ENCODE measurements at places on chromosomes 1 and 21. TPM values are rescaled to one million over a fixed set of nuclear protein-coding genes. Genes with fewer than 3 reads are reported as not detected.
A peak's percentile ranks its signal among the peaks of the same experiment; 100 is the strongest.

DNA sequence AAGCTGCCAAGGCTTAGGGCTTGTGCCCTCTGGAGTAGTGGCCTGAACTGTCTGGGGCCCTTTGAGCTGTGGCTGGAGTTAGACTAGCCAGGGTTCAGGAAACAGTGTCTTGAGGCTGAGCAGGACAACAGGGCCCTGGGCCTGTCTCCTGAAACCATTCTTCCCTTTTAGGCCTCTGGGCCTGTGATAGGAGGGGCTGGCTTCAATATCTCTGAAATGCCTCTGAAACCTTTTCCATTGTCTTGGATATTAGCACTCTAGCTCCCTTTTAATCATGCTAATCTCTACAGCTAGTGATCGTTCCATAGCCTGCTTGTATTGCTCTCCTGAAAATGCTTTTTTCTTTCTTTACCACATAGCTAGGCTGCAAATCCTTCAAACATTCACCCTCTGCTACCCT, 135.3 kb downstream of the ADGRL4 start:
- H3K36me3 ChIP-seq, result no peaks in the 10 kb centered on the region
- H3K27ac ChIP-seq, result no peak overlapping the region
- H3K27me3 ChIP-seq, result no peaks in the 10 kb centered on the region
- no peak for DNase-seq
- H3K4me1 ChIP-seq, result no peaks in the 10 kb centered on the region
- H3K4me3 ChIP-seq, result no peak overlapping the region

The CD52 gene
- total RNA-seq, result 1,528 TPM

DNA sequence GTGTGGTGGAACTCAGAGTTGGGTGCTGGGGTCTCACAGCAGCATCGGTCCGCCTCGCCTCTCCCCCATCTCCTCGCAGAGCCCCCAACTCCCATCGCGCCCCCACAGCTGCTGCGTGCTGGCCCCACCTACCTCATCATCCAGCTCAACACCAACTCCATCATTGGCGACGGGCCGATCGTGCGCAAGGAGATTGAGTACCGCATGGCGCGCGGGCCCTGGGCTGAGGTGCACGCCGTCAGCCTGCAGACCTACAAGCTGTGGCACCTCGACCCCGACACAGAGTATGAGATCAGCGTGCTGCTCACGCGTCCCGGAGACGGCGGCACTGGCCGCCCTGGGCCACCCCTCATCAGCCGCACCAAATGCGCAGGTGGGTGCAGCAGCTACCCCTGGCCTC, 24.2 kb downstream of the PTPRU start:
- H3K27me3 ChIP-seq, result peaks cover 15% of the 10 kb centered on the region
- no peak overlapping the region for H3K27ac ChIP-seq
- H3K36me3 ChIP-seq, result no peaks in the 10 kb centered on the region
- no peak overlapping the region for H3K4me3 ChIP-seq
- DNase-seq, result no peak

DNA sequence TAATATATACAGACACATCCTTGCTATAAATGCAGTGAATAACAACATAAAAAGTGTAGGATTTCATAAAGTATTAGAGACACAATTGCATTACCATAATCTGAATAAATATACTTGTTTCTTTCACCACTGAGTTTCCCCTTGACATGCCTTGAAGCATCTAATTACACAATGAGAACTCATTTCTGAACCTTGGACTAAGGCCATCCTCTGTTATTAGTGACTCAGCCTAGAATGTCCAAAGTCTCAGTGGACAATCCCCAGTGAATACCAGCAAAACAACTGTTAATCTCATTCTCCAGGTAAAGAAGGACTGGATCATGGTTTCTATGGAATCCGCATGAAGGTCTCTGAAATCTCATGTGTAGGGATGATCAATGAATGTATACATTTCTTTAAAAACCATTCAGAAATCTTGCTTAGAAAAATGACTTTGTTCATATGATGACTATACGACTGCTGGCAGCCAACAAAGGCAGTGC, at the start of gene OR2L5:
TSS of gene OR2L5 (plus strand) at position 432 of the 482 bp plus-strand sequence. CDS start 8,288 bp downstream, outside the sequence.
- no peaks in the 10 kb centered on the region for H3K27me3 ChIP-seq
- no peak within 1 kb of the TSS for H3K4me3 ChIP-seq
- no peak for DNase-seq

DNA sequence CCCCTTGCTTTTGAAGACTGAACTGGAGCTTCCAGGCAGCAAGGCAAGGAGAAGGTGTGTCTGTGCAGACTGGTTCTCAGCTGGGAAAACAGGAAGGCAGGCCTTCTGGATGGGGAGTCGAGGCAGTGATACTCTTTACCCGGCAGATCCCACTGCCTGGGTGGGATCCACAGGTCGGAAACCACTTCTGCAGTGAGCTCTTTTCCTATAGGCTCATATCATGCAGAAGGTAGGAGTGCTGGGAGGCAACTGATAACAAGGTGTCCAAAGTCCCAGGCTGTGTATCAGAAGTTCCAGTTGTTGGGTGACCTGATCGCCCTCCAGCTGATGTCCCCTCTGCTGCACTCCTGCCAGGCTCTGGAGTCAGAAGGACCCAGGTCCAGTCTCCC, 17.1 kb downstream of the ACOT11 start:
- DNase-seq, result no peak
- no peaks in the 10 kb centered on the region for H3K27me3 ChIP-seq
- no peak overlapping the region for H3K4me3 ChIP-seq

The DISP3 gene
- total RNA-seq, result 1.2 TPM

- no peak overlapping the region for H3K27ac ChIP-seq
- no peak for DNase-seq
- no peaks in the 10 kb centered on the region for H3K27me3 ChIP-seq
- no peaks in the 10 kb centered on the region for H3K4me1 ChIP-seq
- no peak overlapping the region for H3K4me3 ChIP-seq
Measured at GRCh38 chr1:160549665-160550006, 26.6 kb upstream of the SLAMF6 start.

DNA sequence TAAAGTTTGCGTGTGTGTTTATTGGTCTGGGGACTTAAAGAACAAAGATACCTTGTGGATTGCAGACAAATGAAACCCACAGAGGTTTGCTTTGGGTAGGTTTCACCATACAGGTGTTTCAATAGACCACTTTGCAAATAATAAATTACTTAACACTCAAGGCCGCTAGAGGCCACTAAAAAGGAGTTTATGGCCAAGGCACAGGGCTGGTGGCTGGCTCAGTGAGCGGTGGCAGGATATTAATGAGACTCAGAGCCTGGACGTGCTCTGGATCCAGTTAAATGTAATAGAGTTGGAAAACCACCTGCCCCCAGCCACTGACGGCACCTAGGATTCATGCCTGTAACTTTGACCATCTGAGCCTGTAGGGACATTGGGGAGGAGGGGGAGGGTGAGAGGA, 44.5 kb downstream of the LRRC38 start:
- DNase-seq, result no peak
- no peak overlapping the region for H3K4me3 ChIP-seq
- no peak overlapping the region for H3K27ac ChIP-seq

GRCh38 chr1:192793983-192794767, 14.7 kb upstream of the RGS2 start:
- H3K27ac ChIP-seq, result no peak overlapping the region
- no peak for DNase-seq
- no peaks in the 10 kb centered on the region for H3K27me3 ChIP-seq
- H3K36me3 ChIP-seq, result no peaks in the 10 kb centered on the region

DNA sequence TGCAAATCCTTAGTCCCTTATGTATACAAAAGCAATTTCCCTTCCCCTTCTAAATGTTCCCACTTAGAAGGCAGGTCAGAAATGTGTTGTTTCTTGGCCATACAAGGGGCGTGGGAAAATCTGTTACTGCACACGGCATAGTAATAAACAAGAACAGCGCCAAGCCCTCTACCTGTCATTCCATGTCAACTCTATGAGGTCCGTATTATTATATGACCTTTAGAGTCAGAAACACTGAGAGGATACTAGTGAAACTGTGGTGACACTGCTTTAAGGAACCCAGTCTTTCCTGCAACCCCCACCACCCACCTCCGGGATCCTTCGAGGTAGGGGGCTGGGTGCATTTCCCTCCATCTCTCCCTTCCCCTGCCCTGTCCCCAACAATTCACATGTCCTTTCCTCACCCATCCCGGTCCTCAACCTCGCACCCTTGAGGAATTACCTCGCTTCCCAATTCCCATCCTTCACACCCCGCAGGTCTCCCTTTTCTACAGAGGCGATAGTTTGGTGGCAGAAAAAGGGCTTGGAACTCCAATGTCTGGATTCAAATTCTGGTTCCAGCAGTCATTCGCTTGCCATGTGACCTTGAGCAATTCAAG, 647 bp downstream of the SDHB start:
- peaks cover 19% of the 10 kb centered on the region for H3K36me3 ChIP-seq
- H3K4me1 ChIP-seq, result peaks cover 13% of the 10 kb centered on the region
- H3K27me3 ChIP-seq, result no peaks in the 10 kb centered on the region
- peak overlapping the region; percentile 80 for H3K27ac ChIP-seq
- peak overlapping the region; percentile 93 for H3K4me3 ChIP-seq

The BRDT gene
- total RNA-seq, result not detected

The RXFP4 gene
- total RNA-seq, result not detected

- H3K27me3 ChIP-seq, result peaks cover 2% of the 10 kb centered on the region
- peak; percentile 53 for DNase-seq
- no peak overlapping the region for H3K4me3 ChIP-seq
- no peaks in the 10 kb centered on the region for H3K36me3 ChIP-seq
- no peak overlapping the region for H3K27ac ChIP-seq
Measured at GRCh38 chr1:208132287-208132882, 111.8 kb downstream of the PLXNA2 start.

GRCh38 chr1:239955431-239955830, 136.3 kb upstream of the FMN2 start:
- no peaks in the 10 kb centered on the region for H3K36me3 ChIP-seq
- no peak for DNase-seq
- no peak overlapping the region for H3K4me3 ChIP-seq
- H3K27me3 ChIP-seq, result no peaks in the 10 kb centered on the region
- no peak overlapping the region for H3K27ac ChIP-seq

The LEFTY1 gene
- total RNA-seq, result 0.39 TPM

The TGFB2 gene
- not detected for total RNA-seq

The PTCH2 gene
- total RNA-seq, result 0.94 TPM

Data from CD4-positive, CD25-positive, alpha-beta regulatory T cell (primary cell).